ENCODE measurements at places on chromosomes 5 and 9. TPM values are rescaled to one million over a fixed set of nuclear protein-coding genes. Genes with fewer than 3 reads are reported as not detected.

Gene FAM169A
- polyA plus RNA-seq = 5.2 TPM

Gene PIP5K1B
- 3.6 TPM for polyA plus RNA-seq

Gene TXNDC8
- polyA plus RNA-seq = not detected

Gene CCDC180
- 19.0 TPM for polyA plus RNA-seq

Gene MORN5
- polyA plus RNA-seq = 1.2 TPM

Gene MARVELD2
- polyA plus RNA-seq = 21.8 TPM

Gene NAIP
- 49.5 TPM for polyA plus RNA-seq

Gene OCLN
- 46.8 TPM for polyA plus RNA-seq

DNA sequence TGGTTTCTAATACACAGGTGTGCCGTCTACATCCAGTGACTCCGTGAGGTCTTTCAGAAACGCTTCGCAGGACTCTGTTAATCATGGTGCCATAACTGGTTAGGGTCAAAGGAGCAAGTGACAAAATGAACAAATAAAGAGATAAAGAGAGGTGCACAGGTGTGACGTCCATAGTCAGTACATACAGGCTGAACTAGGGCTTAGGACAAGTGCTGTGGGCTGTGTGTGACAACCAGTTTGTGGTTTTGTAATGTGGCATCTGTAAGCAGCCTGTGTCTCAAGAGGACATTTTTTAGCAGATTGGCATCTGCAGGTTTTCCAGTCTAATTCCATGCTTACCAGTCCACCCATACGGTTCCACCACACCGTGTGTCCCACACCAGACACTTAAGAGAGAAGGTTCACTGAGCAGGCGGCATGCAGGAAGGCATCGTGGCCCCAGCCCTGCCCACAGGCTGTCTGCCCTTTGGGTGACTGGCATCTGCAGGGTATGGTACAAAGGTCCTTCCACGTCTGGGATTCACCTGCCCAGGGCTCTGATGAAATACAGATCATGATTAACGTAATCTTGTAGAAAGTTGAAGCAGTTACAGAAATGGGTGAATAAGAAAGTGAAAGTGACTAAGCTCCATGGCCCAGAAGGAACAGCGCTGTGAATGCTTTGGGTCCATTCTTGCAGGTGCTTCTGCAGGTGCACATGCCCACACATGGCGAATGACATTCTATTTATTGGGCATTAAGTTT, 26.9 kb downstream of the SRD5A1 start:
- DNase-seq = no peak

- no peak for DNase-seq
Measured at GRCh38 chr9:125694478-125694877, 12.5 kb downstream of the MAPKAP1 start.

- no peak for DNase-seq
Measured at GRCh38 chr5:37836235-37836591, 3.6 kb downstream of the GDNF start.

GRCh38 chr9:36762958-36763357, 190.3 kb downstream of the MELK start:
- no peak for DNase-seq

DNA sequence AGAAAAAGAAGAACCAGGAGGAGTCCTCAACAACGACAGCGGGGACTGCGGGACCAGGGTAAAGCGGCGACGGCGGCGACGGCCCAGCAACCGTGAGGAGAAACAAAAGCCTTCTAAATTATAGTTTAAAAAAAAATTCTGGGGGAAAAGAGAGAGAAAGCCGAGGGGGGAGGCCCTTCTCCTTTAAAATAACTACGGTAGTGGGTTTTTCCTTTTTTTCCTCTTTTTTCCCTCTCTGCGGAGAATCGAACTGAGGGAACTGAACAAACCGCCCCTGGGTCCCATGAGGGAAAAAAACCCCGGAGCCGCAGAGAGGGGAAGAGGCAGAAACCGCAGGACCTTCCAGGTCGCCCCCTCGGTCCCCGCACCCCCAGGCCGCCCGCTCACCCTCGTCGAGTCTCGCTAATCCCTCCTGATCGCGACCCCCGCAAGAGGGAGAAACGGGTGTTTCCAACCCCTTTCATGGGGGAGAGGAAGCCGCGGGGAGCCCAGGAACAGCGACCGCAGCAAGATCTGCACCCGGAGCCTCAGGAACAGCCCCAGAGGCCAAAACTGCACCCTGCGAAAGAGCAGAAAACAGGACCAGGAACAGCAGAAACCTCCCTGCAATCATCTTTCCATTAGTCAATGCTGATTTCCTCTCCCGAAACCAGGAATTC, 453 bp downstream of the CPEB4 start:
- no peak for DNase-seq

DNA sequence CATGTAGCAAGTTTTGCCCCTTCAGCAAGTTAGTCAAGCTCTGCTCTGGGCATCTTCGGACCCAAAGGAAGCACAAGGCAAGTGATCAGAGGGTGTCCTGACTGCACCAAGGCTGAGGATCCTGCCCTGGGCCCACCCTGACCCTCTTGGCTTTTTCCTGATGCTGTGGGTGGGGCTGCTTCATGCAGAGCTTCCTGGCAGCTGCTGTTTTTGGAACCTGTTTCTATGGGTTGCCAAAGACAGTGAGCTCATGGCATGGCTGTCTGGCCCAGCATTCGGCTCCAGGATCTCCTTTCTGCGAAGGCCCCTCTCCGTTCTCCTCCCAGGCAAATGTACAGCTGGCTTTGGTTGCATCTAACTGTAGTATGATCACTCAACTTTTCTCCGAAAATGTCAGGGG, 497.9 kb downstream of the ARHGEF28 start:
- no peak for DNase-seq

- no peak for DNase-seq
Measured at GRCh38 chr9:123589361-123590239, 233.6 kb downstream of the CRB2 start.

GRCh38 chr5:143741421-143741820, 70.5 kb upstream of the HMHB1 start:
- DNase-seq = no peak

DNA sequence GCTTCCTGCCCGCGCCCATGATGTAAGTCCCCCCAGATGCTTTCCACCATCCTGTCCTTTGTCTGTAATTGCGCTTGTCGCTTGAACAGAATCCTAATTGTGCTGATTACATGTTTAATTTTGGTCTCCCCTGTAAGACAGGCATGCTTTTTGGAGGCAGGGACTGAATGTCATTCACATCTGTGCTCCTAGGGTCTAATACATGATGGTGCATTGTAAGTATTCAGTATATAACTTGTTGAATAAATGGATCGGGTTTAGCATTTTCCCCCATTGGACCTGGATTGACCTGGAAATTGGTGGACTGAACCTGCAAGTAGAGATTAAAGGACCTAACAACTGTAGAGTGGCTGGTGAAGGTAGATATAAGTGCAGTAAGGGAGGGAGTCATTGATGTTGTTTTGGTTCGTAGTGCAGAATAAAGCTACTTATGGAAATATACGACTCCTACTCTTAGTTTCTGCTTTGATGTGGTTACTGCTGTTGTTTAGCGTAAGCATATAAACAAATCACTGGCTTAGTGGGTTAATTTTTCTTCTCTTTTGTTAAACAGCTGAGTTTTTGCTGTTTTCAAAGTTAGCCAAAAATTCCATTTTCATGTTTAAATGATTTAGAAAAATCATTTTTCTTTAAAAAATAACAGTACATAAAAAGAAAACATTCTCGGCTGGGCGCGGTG, 57.3 kb downstream of the TRIO start:
- DNase-seq = no peak

DNA sequence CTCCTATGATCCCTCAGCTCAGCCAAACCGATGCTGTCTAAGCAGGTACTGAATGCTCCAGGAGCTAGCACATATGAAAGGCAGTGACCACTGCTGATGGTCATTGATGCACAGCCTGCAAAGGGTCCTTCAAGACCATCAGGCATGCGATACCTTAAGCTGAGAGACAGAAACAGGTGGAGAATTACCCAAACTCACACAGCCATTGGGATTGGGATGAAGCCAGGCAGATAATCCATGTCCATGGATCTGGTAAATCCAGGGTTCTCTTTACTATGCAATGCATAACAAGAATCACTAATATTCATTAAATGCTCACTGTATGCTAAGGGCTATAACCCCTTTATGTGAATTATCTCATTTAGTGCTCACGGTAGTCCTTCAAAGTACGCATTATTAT, 36.2 kb downstream of the RAPGEF1 start:
- no peak for DNase-seq

DNA sequence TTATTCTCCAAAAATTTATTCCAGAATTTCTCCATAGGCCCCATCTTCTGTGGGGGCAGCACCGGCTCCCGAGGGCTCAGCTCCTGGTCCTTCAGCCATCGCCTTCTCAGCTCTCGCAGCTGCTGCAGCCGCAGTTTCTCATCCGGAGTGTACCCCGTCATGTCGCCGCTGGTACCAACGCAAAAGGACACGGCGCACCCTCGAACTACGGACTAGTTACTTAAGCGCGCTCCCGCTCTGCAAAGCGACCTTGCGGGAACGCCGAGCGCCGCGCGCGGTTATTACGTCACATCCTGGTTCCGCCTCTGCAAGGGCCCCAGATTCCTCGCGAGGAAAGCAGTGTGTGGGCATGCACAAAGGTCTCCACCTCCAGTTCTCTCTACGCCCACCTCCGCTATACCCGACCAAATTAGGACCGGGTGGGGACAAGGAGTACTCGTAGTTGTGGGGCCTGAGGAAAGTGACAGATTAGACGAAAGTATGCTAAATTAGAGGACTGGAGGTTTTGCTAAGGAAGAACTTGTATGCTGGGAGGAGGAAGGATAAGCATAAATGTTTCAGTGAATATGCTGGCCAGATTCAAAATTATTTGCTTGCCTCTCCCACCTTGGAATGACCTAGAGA, at the start of gene NDUFB6:
TSS of gene NDUFB6 (minus strand) at position 260 of the 624 bp plus-strand sequence. CDS start at position 161, 99 bp downstream.
- peak; percentile 92 for DNase-seq

DNA sequence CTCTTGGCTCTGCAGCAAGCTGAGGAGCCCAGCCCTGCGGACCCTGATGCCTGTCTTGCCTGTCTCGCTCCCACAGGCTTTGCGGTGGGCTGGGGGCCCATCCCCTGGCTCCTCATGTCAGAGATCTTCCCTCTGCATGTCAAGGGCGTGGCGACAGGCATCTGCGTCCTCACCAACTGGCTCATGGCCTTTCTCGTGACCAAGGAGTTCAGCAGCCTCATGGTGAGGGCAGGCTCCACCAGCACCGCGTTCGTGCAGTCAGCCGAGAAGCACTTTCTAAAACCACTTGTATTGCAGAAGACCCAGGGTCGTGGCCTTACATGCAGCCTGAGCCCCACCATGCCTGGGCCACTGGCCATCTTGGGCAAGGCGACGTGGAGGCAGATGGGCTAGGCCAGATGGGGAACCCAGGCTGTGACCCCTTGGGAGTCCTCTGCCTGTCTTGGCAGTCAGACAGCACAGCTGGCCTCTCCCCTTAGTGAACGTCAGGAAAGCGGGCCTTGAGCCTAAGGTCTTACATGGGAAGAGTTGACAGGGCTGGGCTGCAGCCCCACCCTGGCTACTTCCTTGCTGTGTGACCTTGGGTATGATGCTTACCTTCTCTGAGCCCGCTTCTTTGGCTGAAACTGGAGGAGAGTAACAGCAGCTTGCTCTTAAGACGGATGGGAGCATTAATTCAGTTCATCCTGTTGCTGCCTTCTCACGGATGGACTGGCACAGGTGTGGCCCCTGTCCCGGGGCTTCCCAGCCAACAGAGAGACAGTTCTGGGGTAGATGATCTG, 8.6 kb downstream of the SLC2A8 start:
- no peak for DNase-seq

DNA sequence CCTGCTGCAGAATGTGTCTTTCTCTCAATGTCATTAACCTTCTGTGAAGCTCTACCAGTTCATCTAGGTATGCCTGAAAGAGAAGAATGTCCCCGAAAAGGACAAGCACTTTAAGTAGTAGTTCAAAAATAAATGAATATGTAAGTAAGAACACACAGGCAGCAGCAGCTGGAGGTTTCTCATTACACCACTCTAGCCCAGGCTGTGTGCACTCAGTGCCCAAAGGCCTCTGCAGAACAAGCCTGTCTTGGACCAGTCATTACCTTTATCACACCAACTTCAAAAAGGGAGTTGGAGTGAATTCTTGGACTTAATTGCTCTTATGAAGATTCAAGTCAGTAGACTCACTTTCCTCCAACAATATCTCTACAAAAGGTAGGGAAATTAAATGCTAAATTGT, 268.8 kb downstream of the MLLT3 start:
- DNase-seq = no peak

DNA sequence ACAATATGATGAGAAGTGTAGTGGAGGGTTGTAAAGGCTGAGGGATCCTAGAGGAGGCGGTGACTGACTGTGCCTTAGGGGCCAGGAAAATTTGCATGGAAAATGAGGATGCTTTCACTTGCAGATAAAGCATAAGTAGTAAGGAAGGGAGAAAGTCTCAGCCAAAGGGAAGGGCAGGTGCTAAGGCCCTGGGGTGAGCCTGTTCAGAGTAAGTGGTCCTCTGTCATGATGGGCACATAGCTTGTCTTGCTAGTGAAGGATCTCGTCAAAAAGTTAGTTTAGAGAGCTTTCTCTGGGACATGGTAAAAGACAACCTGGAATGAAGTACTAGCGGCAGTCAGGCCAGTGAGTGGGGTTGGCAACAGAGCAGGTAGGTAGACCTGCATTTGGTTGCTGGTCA, 75.4 kb upstream of the CPLX2 start:
- DNase-seq = no peak

DNA sequence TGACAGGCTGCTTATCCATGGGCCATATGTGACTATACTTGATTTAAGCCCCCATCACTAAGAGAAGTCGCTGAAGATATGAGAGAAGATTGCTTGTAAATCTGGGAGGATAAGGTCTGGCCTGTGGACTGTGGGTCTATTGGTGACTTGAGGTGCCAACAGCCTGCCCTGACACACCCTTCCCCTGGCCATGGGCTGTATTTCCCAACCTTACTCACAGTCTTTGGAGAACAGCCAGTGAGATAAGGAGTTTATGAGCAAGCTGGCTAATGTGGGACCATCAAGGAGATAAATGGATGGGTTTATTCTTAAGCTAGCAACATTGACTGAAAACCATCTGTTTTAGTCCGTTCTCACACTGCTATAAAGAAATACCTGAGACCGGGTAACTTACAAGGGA, 231.3 kb downstream of the ZSWIM6 start:
- DNase-seq = no peak

DNA sequence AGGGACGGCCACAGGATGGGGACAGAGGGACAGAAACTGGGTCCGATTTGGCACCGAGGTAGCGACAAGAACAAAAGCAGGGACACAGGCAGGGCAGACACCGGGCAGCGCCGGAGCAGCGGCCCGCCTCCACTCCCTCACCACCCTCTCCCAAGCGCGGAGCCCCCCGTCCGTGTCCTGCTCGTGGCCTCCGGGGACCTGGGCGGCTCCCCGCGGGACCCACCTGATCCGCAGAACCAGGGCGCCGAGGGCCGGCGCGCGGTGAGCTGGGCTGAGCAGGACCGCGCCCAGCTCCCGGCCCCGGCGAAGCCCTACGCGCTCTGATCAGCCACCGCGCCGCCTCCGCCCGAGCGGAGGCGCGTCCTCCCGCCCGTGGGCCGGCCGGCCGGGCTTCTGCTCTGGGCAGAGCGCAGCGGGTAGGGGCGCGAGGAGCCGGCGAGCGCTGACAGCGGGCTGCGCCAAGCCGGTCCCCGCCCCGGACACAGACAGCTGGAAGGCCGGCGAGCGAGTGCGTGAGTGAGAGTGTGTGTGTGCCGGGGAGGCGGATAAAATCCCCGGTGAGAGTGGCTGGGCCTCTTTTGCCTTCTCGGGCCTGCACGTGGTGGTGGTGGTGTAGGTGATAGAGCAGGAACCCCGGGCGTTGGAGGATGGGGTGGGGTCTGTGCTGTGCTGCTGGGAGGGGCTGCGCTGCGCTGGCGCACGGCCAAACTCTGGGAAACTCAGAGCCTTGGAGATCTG, at the start of gene GGTA1:
TSS of gene GGTA1 (minus strand) at position 418 of the 738 bp plus-strand sequence. CDS start 31,922 bp downstream, outside the sequence.
- DNase-seq = peak; percentile 62

GRCh38 chr9:117734523-117735314, 30.5 kb downstream of the TLR4 start:
- no peak for DNase-seq

GRCh38 chr9:81902196-81902595, 26.0 kb upstream of the SPATA31D4 start:
- no peak for DNase-seq

All from right lung (tissue), 10 donors.